ENCODE measurements at places on chromosomes 12 and 14.

DNA sequence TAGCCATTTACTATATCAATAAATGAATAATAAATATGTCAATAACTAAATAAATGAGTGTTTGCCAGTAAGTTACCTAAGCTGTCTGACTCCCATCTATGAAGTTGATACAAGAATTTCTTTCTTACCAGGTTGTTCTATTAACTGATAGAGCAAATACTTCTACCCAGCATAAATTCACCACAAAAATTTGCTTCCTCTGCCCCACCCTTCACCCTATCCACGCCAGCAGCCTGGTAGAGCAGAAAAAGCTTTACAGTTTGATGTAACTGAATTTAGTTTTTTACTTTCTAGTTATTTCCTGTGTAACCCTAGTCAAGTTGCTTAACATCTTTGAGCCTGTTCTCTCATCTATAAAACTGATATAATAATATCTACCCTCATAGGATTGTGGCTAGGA lies 94.9 kb upstream of the SLC16A7 start:
- DNase-seq = no peak

DNA sequence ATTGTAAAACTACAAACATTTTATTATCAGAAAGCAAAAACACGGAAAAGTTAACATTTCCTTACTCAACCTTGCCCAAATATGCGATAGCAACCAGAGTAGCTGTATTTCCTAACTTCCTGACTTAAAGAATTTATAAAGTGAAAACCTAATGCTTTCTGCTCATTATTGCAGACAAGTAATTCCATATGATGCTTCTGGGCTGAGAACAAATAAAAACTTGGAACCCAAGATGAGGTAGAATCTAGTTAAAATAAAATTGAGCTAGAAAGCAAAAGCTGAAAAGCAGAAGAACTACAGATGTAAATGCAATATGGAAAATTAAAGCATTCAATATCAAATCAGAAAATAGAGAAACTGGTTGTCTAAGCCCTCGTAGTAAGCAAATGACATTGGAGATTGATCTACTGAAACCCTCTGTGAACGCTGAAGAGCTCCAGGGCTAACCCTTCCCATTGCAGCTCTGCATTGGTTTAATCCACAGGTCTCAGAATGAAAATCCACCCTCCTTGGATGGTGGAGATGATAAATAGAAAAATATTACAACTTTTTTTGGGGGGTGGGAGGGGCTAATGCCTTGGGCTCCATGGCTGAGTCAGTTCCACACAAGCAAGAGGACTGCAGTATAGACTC lies 40.7 kb downstream of the CORO1C start:
- no peak for DNase-seq

DNA sequence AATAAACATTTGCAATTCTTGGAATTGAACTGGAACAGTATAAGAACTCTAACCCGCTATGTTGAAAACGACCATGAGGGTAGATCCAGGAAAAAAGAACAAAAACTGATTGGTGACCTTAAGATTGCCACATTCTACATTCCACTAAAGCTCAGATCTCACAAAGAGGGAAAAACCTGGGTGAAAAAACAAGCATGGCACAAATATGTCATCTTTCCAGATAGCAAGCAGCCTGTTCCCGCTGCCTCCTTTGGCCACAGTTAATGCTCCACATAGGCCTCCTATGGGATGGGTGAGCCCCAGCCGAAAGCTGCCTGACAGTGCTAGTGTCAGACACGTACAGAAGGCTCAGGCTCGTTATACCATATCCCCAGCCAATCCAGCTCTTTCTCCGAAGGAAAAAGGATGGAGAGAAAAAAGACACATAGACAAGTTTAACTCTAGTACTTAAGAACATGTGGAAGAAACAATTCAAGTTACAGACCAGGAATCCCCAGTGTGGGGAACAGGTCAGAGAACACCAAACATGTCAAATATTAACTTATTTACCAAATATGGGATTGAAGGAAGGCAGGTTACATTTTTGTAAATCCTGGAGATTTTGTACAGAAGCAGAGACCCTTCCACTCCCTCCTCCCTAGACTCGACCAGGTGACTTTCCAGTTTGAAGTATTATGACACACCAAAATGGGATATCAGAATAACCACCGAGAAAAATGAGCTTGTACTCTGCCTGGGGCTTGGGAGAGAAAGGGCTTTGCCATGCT lies 14.7 kb downstream of the LETMD1 start:
- DNase-seq = no peak

GRCh38 chr12:99049774-99050173 lies 404.7 kb downstream of the APAF1 start:
- no peak for DNase-seq

- DNase-seq = no peak
Measured at GRCh38 chr14:69481815-69482568, 2.5 kb upstream of the PLEKHD1 start.

- DNase-seq = no peak
Measured at GRCh38 chr12:128940090-128940888, 87.0 kb downstream of the GLT1D1 start.
